ENCODE measurements at places on chromosomes 3 and 15. TPM values are rescaled to one million over a fixed set of nuclear protein-coding genes. Genes with fewer than 3 reads are reported as not detected.

DNA sequence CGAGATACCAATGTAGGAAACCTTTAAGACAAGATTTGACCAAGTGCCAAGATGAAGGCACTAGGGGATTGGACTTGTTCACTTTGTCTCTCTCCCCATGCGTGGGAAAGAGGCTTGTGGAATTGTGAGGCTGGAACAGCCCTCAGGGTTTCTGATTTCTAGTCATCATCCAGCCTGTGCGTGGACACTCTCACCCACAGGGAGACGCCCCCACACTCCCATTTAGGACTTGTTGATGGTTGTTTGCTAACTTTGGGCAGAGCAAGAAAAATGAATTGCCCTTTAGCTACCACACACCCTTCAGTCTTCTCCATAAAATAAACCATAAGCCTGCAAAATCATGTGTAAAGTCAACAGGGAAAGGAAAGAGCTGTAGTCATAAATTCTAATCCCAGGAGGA lies 18.4 kb downstream of the ACKR2 start:
- no peaks in the 10 kb centered on the region for H3K36me3 ChIP-seq
- no peak overlapping the region for H3K4me3 ChIP-seq
- no peak overlapping the region for H3K27ac ChIP-seq

GRCh38 chr15:22888120-22888859 lies 49.8 kb downstream of the NIPA2 start:
- H3K27ac ChIP-seq: no peak overlapping the region
- H3K4me1 ChIP-seq: no peaks in the 10 kb centered on the region
- no peak overlapping the region for H3K4me3 ChIP-seq
- H3K36me3 ChIP-seq: peaks cover 8% of the 10 kb centered on the region
- no peaks in the 10 kb centered on the region for H3K27me3 ChIP-seq
- no peak for DNase-seq

- H3K27ac ChIP-seq: no peak overlapping the region
- H3K4me3 ChIP-seq: no peak overlapping the region
- DNase-seq: no peak
- no peaks in the 10 kb centered on the region for H3K4me1 ChIP-seq
- H3K36me3 ChIP-seq: no peaks in the 10 kb centered on the region
Measured at GRCh38 chr3:156433138-156433537, 121.8 kb downstream of the SSR3 start.

DNA sequence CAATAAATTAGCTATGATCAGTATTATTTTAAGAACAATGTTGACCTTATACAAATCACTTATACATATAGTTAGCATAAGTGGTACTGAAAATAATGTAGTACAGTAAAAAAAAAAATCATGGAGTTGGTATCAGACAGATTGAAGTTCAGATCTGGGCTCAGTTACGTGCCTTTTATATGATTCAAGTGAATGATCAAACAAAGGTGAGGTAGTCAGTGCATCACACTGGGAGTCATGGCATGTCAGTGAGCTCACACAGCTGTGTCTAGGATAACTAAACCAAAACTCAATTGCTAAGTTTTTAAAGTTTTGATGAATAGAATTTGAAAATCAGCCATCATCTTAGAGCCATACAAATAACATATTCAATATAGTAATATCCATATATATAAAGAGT lies 11.2 kb upstream of the CCR8 start:
- no peaks in the 10 kb centered on the region for H3K36me3 ChIP-seq
- H3K4me1 ChIP-seq: no peaks in the 10 kb centered on the region
- H3K27me3 ChIP-seq: no peaks in the 10 kb centered on the region

DNA sequence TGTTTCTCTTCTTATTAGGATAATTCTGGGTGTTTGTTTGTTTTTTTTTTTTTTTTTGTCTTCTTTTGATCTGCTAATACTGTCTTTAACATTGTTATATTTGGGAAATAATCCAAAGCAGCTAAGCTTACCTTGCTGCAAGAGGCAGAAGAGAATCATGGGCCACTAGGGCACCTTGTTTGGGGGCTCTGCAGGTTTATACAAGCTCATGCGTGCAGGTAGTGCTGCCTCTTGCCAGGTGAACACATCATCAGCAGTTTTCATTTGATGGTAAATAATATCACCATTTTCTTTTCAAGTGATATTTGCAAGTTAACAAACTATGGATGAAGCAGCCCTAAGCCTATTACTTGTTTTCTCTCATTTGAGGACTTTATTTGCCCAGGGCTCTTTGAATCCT lies 37.9 kb downstream of the MAP3K13 start:
- H3K36me3 ChIP-seq: no peaks in the 10 kb centered on the region
- DNase-seq: no peak
- H3K27ac ChIP-seq: no peak overlapping the region
- peaks cover 11% of the 10 kb centered on the region for H3K4me1 ChIP-seq
- no peak overlapping the region for H3K4me3 ChIP-seq

DNA sequence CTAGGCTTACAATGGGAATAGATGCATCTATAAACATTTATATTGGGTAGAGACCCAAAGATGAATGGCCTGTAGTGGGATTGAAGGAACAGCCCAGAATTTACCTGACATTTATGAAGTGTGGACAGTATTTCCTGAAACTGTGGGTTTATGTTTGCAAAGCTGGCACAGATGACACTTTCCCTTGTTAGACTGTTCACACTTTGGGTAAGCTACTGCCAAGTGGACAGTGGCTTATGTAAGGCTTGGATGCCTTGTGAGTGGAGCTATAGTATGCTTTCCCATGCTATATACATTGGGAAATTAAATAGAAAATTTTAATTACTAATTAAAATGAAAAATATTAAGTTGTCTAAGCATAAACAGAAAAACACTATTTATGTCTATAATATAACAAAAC lies 48.5 kb downstream of the STARD9 start:
- H3K27ac ChIP-seq: no peak overlapping the region
- no peaks in the 10 kb centered on the region for H3K36me3 ChIP-seq
- no peaks in the 10 kb centered on the region for H3K4me1 ChIP-seq
- no peak for DNase-seq
- no peak overlapping the region for H3K4me3 ChIP-seq

DNA sequence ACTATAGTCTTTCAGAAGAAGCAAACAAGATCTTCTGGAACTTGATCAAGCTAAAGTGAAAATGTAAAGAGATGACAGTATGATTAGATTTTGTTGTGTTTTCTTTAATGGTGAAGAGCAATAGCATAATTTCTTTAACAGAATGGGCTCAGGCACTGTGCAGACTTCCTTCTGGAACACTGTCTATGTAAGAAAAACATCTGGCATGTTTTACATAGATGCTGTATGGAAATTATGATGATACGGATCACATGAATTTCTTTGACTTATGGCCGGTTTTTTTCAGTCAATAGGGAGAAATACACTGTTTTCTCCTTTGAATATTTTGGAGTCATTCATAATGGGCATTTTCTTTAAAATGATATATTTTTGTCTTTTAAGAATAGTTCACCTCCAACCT lies 42.6 kb downstream of the PHLDB2 start:
- H3K4me3 ChIP-seq: no peak overlapping the region
- H3K4me1 ChIP-seq: peaks cover 4% of the 10 kb centered on the region

Gene ABI3BP
- 160 TPM for total RNA-seq

GRCh38 chr15:40940296-40940801 lies 11.2 kb downstream of the DLL4 start:
- H3K27ac ChIP-seq: peak overlapping the region; percentile 74
- no peak for DNase-seq
- no peaks in the 10 kb centered on the region for H3K27me3 ChIP-seq
- H3K4me1 ChIP-seq: no peaks in the 10 kb centered on the region

DNA sequence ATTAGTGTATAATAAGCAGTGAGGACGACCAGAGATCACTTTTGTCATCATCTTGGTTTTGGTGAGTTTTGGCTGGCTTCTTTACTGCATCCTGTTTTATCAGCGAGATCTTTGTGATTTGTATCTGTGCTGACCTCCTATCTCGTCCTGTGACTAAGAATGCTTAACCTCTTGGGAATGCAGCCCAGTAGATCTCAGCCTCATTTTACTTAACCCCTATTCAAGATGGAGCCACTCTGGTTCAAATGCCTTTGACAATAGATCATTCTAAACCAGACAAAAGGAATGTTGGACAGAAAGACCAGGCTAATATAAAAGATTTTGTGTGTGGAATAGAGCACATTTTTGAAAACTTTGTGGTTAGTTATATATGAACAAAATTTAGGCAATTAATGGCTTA lies 618.5 kb upstream of the BCHE start:
- no peak for DNase-seq
- H3K4me3 ChIP-seq: no peak overlapping the region
- no peak overlapping the region for H3K27ac ChIP-seq
- H3K36me3 ChIP-seq: no peaks in the 10 kb centered on the region

- no peaks in the 10 kb centered on the region for H3K27me3 ChIP-seq
- no peak for DNase-seq
- no peaks in the 10 kb centered on the region for H3K4me1 ChIP-seq
- no peak overlapping the region for H3K4me3 ChIP-seq
- H3K36me3 ChIP-seq: no peaks in the 10 kb centered on the region
Measured at GRCh38 chr3:52502001-52502400, 6.9 kb downstream of the STAB1 start.

GRCh38 chr15:90035095-90035839 lies 34.1 kb downstream of the ZNF710 start:
- H3K36me3 ChIP-seq: no peaks in the 10 kb centered on the region
- no peaks in the 10 kb centered on the region for H3K27me3 ChIP-seq
- no peak overlapping the region for H3K4me3 ChIP-seq
- H3K27ac ChIP-seq: peak overlapping the region; percentile 29
- H3K4me1 ChIP-seq: peaks cover 22% of the 10 kb centered on the region

- H3K27ac ChIP-seq: no peak overlapping the region
- no peak overlapping the region for H3K4me3 ChIP-seq
- no peaks in the 10 kb centered on the region for H3K36me3 ChIP-seq
Measured at GRCh38 chr3:165279471-165279870, 83.3 kb upstream of the SLITRK3 start.

DNA sequence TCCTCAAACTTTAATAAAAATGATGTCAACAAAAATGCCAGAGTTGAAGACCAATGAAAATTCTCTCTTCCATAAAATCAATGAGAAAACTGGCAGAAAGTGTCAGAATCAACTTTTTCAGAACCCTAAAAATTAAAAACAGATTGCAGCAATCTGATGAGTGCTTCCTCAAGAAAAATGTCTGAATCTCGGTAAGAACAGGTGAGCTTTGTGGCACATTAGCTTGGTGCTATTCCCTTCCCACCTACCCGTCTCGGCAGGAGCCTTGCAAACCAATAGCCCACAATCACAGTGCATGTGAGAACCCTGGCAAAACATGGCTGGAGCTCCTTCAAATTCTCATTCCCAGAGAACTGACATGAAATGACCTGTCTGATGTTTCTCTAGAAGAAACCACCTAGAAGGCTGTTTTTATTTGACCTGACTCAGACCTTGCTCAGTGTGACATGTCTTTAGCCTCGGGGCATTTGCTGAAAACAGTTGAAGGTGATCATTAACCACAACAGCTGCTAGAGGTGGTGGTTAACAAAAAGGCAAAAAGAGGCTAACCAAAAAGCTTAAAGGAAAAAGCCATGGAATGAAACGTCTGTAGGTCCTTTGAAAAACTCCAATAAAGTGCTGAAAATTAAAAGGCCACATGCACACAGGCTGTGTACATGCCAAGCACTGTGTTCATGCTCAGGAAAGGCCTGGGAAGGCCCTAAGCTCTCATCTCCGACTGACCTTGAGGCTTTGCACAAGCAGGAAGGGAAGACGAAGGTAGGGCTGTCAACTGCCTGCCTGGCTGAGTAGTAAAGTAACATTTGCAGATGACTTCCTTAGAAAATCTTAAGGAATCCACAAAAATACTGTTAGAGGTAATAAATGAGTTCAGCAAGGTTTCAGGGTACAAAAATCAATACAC lies 253.0 kb upstream of the NSMCE3 start:
- no peak for DNase-seq
- H3K4me1 ChIP-seq: no peaks in the 10 kb centered on the region
- no peak overlapping the region for H3K4me3 ChIP-seq
- H3K27ac ChIP-seq: peak overlapping the region; percentile 81
- H3K27me3 ChIP-seq: no peaks in the 10 kb centered on the region
- no peaks in the 10 kb centered on the region for H3K36me3 ChIP-seq

Gene PDZRN3
- total RNA-seq: 13.2 TPM

DNA sequence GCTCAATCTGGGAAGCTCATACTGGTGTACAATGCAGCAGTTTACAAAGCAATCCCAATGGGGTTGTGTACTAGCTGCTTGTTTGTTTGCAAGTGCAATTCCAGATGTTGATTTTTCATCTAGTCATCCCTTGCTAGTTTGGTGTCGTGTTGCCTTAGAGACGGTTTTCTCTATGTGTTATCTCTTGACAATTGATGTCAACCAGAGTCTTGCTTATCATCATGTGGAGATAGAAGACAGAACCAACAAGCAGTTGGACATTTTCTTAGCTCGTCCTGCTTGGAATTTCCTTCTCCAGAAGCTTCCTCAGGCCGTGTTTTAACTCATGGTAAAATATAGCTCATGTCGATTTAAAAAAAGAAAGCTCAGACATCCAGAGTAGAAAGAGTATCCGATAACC lies 262.0 kb upstream of the KCNH8 start:
- H3K4me1 ChIP-seq: no peaks in the 10 kb centered on the region
- no peak overlapping the region for H3K27ac ChIP-seq
- no peaks in the 10 kb centered on the region for H3K27me3 ChIP-seq

Gene CHAC1
- 4.7 TPM for total RNA-seq

Gene ADIPOQ
- not detected for total RNA-seq
